GF-D8 (cell line): ENCODE measurements at places on chromosomes 5 and 9.

GRCh38 chr5:74336297-74336696, 304.2 kb downstream of the ENC1 start:
- no peak for DNase-seq

DNA sequence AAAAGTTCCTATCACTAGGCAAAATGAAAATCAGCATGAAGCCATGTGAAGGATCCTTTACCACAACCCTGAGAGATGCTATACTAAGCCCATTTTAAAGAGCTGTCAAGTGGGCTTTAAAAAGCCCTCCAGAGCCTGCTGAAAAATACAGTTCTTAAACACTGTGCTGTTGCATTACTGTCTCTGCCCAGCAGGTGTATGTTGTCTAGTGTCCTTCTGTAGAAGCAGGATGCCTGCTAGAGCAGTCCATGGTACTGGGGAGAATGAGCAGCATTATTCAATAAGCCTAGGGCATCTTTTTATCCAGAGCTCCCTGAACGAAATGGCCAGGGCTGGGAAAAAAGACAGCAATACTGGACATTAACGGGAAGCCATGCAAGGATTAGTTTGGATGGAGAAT, 126.2 kb upstream of the PLCXD3 start:
- DNase-seq = no peak

DNA sequence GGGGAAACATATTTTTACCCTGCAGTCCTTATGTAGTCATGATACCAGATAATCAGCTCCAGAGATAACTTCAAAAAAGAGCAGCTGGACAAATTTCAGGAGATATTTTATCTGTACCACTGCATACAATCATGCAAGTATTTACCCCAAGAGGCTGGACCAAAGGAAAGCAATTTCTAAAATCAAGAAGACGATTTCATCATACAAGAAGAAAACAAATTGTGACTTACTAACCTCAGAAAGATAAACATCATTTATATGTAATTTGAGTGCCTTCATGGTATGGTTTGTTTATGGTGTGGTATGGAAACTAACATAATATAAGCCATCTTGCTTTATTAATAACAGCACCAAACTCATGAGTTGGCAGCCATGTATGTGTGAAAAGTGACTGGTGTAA, 603.6 kb downstream of the PSAT1 start:
- DNase-seq = no peak

DNA sequence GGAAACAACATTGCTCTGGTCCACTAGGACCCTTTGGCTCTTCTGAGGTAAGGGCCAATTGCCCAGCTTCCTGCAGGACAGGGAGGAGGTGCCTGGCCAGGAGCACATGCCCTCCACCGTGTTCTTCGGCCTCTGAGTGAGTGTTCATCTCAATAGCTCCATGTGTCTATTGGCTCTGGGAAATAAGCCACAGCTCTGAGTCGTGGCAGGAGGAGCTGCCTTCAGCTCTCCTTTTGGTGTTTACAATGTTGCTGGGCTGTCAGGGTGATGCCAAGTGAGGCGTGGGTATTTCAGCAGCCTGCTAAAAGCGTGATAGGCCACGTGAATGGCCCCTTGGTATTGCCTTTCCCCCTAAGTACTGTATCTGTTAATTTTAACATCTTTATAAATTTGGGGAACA, 26.6 kb downstream of the GADD45G start:
- DNase-seq = no peak

DNA sequence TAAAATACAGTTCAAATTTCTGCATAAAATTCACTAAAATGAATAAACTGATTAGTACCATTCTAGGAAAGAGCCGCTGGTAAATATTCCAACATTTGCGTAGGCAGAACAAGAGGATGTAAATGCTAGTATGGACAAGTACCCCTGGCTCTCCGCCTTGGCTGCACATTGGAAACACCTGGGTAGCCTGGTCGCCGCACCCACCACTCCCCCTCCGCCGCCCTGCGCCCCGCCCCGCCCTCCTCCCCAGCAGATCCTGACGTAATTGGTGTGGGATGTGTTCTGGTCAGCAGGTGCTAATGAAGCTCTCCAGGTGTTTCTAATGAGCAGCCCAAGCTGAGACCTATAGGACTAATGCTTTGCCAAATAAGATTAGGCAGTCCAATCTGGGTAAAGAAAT, 225.7 kb downstream of the FRMD3 start:
- no peak for DNase-seq

- DNase-seq = no peak
These were observed 1640.9 kb upstream of the C9orf72 start for GRCh38 chr9:29214154-29214689.

GRCh38 chr9:131657037-131657377, 82.9 kb downstream of the RAPGEF1 start:
- no peak for DNase-seq

DNA sequence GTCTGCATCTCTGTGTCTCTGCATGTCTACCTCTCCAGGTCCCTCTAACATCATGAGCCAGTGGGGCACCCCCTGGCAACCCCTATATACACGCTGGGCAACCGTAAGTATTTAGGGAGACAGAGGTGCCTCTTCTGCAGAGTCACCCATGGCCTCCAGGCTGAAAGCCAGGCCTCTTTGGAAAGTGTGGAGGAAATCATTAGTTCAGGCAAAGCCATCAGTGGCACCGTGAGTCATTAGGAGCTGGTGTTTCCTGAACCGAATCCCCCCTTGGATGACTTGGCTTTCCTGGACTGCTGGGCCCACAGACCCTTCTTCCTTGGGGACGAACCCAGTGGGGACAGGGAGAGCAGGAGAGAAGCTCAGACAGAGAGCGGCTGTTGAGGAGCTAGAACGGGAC, 174.8 kb downstream of the OLFM1 start:
- DNase-seq = no peak

- no peak for DNase-seq
These were observed 1.5 kb downstream of the THG1L start for GRCh38 chr5:157732596-157733262.

- DNase-seq = no peak
These were observed 8.7 kb downstream of the CCL21 start for GRCh38 chr9:34701023-34701768.

- DNase-seq = no peak
These were observed 52.9 kb downstream of the CAMK4 start for GRCh38 chr5:111277061-111277460.

DNA sequence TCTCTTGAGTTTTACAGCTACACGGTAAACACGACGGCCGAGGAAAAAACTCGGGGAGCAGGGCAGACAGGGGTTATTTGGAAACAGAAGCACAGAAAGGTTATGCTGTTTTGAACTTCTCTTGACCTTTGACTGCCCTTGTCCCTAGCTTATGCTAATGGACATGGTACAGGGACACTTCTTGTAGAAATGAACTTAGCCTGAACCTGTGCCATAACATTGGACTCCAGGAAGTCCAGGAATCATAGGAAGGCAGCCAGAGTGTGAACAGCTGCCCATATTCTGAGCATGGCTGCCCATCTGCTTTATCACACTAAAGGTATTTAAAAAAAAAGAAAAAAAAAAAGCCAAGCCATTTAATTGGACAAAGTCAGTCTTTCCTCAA, 46.1 kb downstream of the NR6A1 start:
- DNase-seq = no peak

DNA sequence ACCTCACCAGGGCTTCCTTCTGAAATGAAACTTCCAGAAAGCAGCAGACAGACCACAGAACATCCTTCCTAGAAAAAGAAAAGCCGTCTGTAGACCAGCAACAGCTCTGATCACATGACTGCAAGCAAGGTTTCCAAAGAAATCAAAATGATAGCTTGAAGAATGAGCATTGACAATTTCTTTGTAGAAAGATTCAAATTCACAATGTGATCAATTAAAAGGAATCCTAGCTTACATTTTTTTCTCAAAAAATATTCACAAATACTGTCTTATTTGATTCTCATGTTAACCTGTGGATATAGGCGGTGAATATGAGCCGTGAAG, 144.9 kb downstream of the MTX3 start:
- no peak for DNase-seq

GRCh38 chr5:126613941-126614592, 13.3 kb downstream of the PHAX start:
- DNase-seq = no peak

GRCh38 chr5:23614422-23614821, 107.0 kb downstream of the PRDM9 start:
- no peak for DNase-seq

- DNase-seq = no peak
These were observed 32.5 kb downstream of the LEAP2 start for GRCh38 chr5:132905938-132906337.

GRCh38 chr5:65927503-65928321, 1.3 kb downstream of the ERBIN start:
- DNase-seq = no peak

- DNase-seq = no peak
These were observed 32.5 kb upstream of the FAM174A start for GRCh38 chr5:100502684-100503083.

- DNase-seq = no peak
These were observed 67.4 kb downstream of the KLF9 start for GRCh38 chr9:70347046-70347445.

- DNase-seq = no peak
These were observed 62.4 kb downstream of the GALNT12 start for GRCh38 chr9:98869866-98870265.

DNA sequence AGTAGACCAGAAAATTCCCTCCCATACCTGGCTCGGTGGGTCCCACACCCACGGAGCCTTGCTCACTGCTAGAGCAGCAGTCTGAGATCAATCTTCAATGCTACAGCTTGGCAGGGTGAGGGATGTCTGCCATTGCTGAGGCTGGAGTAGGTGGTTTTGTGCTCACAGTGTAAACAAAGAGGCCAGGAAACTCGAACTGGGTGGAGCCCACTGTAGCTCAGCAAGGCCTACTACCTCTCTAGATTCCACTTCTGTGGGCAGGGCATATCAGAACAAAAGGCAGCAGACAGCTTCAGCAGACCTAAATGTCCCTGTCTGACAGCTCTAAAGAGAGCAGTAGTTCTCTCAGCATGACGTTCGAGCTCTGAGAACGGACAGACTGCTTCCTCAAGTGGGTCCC, 5.6 kb upstream of the GZMA start:
- no peak for DNase-seq

GRCh38 chr9:36319806-36320205, 61.6 kb upstream of the GNE start:
- DNase-seq = no peak

DNA sequence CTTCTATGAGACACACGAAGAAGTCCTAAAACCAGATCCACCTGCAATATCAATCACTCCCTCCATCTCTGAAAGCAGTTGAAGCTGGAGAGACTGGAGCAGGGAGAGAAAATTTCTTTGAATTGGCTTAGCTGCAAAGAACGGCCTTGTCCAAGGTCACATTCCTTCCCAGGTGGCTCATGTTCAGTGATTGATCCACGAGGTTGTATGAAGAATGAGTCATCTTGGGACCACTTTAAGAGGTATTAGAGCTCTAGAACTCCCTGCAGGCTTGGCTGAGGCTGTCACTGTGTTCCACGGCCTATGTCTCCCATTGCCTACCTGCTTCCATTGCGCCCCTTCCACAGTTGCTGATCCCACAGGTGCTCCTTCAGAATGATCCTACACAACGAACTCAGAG, 68.2 kb downstream of the HMHB1 start:
- no peak for DNase-seq

GRCh38 chr9:127384901-127385300, 12.1 kb upstream of the SLC2A8 start:
- no peak for DNase-seq

DNA sequence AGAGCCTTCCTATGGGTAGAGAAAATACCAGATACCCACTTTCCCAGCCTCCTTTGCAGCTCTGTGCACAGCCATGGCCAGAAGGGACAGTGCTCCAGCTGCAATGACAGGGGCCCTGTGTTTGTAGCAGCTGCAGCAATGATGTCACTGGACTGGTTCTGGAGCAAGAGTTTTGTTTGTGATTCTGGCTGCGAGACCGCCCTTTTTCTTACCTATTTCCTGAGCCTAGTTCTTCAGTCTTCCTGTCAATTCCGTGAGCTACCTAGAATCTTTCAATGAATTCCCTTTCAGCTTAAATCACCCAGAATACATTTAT, 10.0 kb upstream of the BOD1 start:
- DNase-seq = no peak

DNA sequence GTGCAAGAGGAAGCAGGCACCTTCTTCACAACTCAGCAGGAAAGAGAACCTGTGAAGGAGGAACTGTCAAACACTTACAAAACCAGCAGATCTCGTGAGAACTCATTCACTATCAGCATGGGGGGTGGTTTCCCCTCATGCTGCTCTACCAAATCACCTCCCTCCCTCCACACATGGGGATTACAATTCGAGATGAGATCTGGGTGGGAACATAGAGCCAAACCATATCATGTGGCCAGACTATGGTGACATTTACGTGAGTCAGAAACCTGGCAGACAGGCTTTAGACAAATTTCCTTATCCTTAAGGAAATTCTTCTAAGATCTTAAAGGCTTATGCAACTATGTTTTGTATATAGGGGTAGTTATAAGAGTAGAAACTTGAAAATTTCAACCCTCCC, 8.7 kb upstream of the AOPEP start:
- peak; percentile 24 for DNase-seq

DNA sequence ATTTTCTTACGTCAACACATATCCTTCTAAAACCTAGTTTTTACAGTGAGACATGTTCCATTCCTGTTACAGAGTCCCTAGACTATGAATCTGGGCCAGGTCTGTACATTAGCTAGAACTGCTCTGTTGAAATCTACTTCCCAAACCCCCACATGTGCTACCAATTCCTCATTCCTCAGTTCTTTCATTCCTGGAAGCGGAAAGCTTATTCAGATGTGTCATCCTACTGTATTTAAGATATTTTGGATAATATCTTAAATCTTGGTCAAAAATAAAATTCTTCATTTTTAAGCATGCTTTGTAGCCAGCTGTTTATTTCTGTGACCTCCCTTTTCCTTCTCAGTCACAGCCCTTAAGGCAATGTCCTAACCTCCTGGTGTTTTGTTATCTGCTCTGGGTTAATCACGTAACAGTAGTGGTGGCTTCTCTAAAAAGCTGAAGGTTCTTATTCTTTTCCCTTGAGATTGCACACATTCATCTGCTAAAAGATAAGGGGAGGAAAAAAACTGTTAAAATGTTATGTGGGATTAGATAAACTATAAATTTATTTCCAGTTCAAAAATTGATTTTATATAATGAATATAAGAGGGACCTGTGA, 35.6 kb downstream of the GLRX start:
- DNase-seq = no peak

DNA sequence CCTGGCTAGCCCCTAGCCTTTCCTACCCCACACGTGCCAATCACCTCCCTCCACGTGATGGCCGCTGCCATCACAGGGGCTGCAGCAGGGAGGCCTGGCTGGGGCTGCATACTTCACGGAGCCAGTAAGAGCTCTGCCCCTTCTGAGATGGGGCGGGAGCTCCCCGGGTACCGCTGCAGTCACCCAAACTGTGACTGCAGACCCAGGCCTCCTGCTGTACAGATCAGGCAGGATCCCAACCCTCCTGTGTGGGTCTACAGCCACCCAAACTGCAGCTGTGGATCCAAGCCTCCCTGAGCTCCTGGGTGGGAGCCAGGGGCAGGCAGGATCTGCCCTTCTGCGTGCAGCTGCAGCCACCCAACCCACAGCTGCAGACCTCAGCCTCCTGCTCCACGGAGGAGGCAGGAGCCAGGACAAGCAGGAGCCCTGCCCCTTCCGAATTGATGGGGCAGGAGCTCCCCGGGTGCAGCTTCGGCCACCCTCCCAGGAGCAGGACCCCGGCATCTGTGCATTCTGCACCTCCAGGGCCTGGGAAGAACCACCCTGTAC, 3.2 kb upstream of the BTNL9 start:
- no peak for DNase-seq
